A549 (cell line): ENCODE measurements at places on chromosomes 3 and 15. TPM values are rescaled to one million over a fixed set of nuclear protein-coding genes. Genes with fewer than 3 reads are reported as not detected.

GRCh38 chr15:93644595-93644994 is 555.6 kb upstream of the RGMA start:
- DNase-seq = no peak

DNA sequence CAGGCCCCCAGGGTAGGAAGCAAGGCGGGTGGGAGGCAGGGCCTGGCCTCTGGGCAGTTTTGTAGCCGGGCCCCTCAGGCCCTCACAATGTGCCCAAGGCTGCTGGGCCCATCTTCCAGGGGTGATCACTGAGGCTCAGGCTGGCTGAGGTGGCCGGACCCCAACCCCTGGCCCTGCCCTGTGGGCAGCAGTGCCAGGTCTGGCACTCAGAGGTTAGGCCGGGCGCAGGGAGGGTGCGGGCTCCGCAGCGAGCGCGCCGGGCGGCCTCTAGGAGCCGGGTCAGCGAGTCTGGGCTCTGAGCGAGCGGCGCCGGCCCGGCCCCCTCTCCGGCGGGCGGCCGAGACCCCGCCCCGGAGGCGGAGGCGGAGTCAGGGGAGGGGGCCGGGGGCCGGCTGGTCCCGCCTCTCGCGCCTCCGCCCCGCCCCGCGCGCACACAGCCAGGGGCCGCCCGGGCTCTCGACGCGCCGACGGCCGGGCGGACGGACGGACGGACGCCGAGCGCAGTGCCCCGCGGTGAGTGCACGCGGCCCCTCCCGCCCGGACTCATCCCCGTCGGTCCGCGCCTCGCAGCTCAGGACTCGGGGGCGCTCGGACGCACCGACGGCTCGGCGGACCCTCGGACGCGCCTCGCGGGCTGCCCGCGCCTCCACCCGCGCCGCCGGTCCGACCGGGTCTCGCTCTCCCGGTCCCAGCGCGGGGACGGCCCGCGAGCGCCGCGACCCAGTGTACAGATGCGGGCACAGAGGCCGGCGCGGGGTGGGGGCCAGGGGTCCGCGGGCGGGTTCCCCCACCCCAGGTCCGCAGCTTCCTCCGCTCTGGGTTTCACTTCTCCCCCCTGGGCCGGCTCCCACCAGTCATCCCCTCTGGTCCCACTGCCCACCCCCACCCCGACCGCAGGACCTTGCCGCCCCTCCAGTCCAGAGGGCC is at the start of gene FBLN2:
FBLN2 (plus strand) TSS at position 430 of the 927 bp plus-strand sequence. CDS start 21,231 bp downstream, outside the sequence.
- no peak for DNase-seq

DNA sequence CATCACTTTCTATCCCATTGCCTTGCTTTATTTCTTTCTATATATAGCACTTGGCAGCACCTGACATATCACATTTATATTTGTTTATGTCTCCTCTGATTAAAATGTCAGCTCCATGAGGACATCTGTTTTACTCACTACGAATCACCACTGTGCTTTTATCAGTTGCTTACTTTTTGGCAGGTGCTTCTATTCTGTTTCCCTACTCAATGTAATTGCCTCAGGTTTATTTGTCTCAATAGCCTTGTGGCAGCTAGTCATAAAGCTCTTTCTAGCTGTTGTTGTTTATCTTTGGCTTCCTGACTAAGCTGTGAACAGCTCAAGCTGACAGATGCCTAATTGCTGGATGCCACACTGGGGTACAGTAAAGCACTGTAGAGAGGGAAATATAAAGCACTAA is 85.5 kb downstream of the VPS13C start:
- no peak for DNase-seq

DNA sequence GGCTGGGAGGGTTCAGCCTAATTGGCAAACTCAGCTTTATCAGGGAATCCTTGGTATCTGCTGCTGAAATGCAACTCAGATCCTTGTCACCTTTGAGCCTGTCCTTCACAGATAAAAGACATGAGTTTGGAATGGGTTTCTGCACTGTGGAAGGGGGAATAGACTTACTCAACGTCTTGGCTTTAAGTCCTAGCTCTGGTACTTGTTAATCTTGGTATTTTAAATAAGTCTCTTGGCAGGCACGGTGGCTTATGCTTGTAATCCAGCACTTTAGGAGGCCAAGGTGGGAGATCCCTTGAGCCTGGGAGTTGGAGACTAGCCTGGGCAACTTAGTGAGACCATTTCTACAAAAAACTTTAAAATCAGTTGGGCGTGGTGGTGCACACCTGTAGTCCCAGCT is 55.1 kb upstream of the ATOSA start:
- no peak for DNase-seq

DNA sequence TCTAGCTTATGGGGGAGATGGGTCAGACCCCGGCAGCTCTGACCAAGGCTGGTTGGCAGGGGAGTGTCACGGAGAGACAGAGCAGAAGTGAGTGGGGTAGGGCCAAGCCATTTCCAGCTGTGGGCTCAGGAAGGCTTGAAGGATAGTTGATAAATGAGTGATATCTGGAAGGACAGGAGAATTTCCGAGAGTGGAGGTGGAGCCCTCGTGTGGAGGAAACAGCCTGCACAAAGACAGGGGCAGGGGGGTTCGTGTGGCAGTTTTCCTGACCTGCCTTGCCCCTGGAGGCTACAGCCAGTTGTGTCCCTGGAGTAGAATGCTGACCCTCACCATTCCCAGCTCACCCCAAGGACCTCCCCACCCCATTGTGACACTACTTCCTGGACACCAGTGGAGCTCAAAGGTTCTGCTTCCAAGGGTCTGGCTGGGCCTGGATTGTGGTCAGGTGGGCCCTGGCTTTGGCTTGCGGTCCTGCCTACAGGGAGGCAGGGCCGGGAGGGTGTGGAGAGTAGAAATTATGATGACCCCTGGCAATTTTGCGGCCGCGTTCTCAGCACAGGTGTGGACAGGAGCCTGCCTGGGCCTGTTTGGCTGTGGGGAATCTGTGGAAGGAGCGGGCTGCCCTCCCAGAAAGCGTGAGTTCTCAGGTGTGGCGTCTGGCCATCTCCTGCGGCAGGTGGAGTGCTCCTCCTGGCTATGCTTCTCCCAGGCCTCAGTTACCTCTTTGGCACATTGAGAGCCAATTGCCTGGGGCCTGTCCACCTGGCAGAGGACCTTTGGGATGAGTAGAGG is at the start of gene SLC22A14:
SLC22A14 (plus strand) TSS at position 400 of the 792 bp plus-strand sequence. CDS start 23,733 bp downstream, outside the sequence.
- no peak for DNase-seq

- DNase-seq = peak; percentile 73
Observed at GRCh38 chr15:59247364-59247763, 40.7 kb downstream of the LDHAL6B start.

- DNase-seq = no peak
Observed at GRCh38 chr3:8885536-8886316, 77.5 kb downstream of the RAD18 start.

GRCh38 chr15:73704869-73705645 is 20.9 kb downstream of the CD276 start:
- DNase-seq = peak; percentile 53

GRCh38 chr3:105367063-105367405 is 325 bp downstream of the ALCAM start:
- peak; percentile 18 for DNase-seq

- no peak for DNase-seq
Observed at GRCh38 chr3:176739159-176739558, 458.1 kb downstream of the TBL1XR1 start.

GRCh38 chr15:56017920-56018319 is 24.5 kb upstream of the NEDD4 start:
- no peak for DNase-seq

DNA sequence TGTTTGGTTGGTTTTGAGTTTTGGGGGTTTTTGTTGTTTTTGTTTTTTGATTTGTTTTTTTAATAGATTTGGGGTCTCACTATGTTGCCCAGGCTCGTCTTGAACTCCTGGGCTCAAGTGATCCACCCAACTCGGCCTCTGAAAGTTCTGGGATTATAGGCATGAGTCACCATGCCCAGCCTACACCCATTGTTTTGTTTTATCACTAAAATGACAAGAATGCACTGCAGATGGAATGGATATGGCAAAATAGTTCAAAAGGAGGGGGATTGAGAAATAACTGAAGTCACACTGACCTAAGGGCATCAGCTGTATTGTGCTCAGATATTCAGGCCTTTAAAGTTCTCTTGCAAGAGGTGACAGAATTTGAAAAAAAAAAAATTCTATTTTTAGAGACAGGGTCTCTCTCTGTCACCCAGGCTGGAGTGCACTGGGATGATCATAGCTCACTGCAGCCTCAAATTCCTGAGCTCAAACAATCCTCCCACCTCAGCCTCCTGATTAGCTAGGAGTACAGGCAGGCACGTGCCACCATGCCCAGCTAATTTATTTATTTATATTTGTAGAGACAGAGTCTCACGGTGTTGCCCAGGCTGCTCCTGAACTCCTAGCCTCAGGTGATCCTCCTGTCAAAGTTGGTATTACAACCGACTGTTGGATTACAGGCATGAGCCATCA is 4.4 kb upstream of the RASA2 start:
- peak; percentile 75 for DNase-seq

GRCh38 chr3:13022348-13023234 is 50.6 kb downstream of the IQSEC1 start:
- DNase-seq = peak; percentile 42

ZNF619 gene
- 2.2 TPM in 3 replicates for polyA plus RNA-seq

SLC12A8 gene
- polyA plus RNA-seq = 3.4 to 5.0 TPM (median 4.2 TPM) in 3 replicates

LIPH gene
- 6.9 to 8.7 TPM (median 7.8 TPM) in 3 replicates for polyA plus RNA-seq

PHC3 gene
- polyA plus RNA-seq = 9.6 to 10.8 TPM (median 10.4 TPM) in 3 replicates

SLC2A2 gene
- not detected in 3 replicates for polyA plus RNA-seq

HES1 gene
- 6.1 to 8.5 TPM (median 8.3 TPM) in 3 replicates for polyA plus RNA-seq
